ENCODE measurements at places on chromosomes 7 and 10.

DNA sequence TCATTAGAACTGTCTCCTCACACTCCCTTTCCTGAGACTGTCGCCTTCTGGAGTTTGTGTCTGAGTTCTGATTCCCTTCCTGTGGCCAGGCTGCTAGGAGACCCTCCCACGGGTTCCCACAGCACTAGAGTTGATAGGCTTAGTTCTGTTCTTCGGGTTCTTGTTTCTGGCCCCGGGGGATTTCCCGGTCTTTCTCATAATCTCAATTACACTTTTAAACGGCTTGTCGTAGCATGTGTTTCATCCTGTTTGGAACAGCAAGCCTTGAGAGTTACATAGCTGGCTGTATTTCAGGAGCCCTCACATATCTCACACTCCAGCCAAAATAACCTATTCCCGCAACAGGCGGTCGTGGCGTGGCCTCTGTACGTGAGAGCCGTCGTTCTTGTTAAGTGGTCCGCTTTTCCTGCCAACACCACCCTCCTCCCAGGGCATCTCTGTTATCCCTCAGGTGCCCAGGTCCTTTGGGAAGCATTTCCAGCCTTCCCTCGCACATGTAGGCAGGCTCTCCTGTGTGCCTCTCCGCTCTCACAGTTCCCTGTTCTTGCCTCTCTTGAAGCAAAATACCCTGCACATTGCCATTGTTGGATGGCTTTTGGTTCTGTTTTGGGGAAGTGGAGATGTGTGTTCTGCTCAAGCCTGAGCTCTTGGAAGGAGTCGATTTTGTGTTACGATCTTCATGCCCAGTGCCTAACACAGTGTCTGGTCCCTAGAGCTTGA lies 46.0 kb downstream of the CDC123 start:
- no peak for DNase-seq

- DNase-seq: peak; percentile 1
Observed at GRCh38 chr7:30348083-30348560, 63.7 kb downstream of the ZNRF2 start.

- no peak for DNase-seq
Observed at GRCh38 chr10:19252531-19252930, 203.9 kb downstream of the MALRD1 start.

- DNase-seq: no peak
Observed at GRCh38 chr7:89623018-89623672, 531.1 kb upstream of the STEAP1 start.

GRCh38 chr7:40401406-40401805 lies 266.6 kb downstream of the SUGCT start:
- no peak for DNase-seq

- DNase-seq: no peak
Observed at GRCh38 chr10:29481906-29482440, 152.8 kb downstream of the SVIL start.

- DNase-seq: no peak
Observed at GRCh38 chr7:44477063-44477830, 13.2 kb downstream of the NUDCD3 start.

GRCh38 chr10:32293581-32293980 lies 53.4 kb downstream of the EPC1 start:
- DNase-seq: no peak

- no peak for DNase-seq
Observed at GRCh38 chr10:4658777-4659176, 167.2 kb upstream of the AKR1E2 start.

- no peak for DNase-seq
Observed at GRCh38 chr10:97267671-97268070, 24.8 kb downstream of the ARHGAP19 start.

DNA sequence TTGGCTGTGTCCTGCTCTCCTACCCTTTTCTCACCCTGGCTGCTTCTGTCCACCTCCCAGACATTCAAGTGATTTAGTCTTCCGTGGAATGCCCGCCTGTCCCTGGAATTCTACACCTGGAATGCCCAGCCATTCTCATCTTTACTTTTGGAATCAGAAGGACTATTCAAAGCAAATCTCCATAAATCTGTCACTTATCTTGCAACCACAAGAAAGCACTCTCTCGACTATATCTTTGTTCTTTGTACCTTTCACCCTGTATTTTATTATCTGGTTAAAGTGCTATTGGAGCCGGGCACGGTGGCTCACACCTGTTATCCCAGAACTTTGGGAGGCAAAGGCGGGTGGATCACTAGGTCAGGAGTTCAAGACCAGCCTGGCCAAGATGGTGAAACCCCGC lies 79.3 kb upstream of the KMT2E start:
- no peak for DNase-seq

- DNase-seq: no peak
Observed at GRCh38 chr7:22356010-22356691, 803 bp downstream of the RAPGEF5 start.

- no peak for DNase-seq
Observed at GRCh38 chr10:42864575-42864974, 82.0 kb downstream of the BMS1 start.

- no peak for DNase-seq
Observed at GRCh38 chr10:77811831-77812430, 114.6 kb downstream of the DLG5 start.

- DNase-seq: no peak
Observed at GRCh38 chr10:6493521-6494441, 86.3 kb downstream of the PRKCQ start.

DNA sequence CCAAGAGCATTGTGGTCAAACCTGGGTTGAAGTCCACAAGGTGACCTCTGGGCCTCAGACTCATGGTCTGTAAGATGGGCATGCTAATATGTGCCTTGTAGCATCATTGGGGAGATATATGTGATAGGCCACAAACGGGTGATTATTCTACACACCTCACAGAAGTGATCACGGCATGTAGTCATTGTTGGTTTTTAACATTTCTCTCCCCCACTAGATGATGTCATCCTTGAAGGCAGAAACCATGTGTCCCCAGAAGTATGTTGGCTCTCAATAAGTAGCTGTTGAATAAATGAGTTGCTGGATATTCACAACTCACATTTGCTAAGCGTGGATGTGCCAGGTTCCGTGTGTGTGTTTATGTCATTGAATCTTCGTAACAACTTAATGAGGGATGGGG lies 42.4 kb downstream of the GATA3 start:
- no peak for DNase-seq

- DNase-seq: no peak
Observed at GRCh38 chr7:45143616-45144015, 14.0 kb upstream of the RAMP3 start.

DNA sequence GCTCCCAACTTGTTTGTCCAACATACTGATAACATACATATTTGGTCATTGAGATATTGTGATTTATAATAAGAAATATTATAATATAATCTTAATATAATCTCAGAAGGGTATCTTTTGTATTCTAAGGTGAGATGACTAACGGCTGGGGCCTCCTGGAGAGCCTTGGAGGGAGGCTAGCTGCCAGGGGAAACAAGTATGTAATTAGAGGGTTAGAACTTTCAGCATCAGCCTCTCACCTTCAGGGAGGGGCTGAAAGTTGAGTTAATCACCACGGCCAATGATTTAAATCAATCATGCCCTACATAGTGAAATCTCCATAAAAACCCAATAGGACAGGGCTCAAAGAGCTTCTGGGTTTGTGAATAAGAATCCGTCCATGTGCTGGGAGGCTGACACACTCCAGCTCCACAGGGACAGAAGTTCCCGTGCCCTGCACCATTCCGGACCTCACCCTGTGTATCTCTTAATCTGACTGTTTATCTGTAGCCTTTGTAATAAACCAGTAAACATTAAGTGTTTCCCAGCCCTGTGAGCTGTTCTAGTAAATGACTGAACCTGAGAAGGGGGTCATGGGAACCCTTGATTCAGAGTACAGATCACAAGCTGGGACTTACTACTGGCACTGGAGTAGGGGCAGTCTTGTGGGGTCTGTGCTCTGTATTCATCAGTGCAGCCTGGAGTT lies 86.3 kb upstream of the STEAP1B start:
- no peak for DNase-seq

- no peak for DNase-seq
Observed at GRCh38 chr7:52854681-52855080, 180.8 kb upstream of the POM121L12 start.

- DNase-seq: no peak
Observed at GRCh38 chr10:43117777-43118583, 20.3 kb upstream of the CSGALNACT2 start.

DNA sequence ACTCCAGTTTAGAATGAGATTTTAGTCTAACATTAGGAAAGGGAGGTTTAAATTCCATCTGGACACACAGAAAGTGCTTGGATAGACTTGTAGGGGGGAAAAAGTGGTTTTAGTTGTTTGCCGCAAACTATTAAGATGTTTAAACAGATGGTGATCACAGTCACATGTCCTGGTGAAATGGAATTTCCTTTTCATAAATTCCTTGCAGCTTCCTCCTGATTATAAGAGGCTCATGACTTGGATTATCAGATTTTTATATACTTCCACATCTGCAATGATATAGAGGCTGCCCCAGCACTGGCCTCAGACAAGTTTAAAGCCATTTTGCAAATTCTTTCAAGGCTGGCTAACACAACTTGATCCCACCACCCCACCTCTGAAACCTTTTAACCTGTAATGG lies 106.4 kb upstream of the ARMC3 start:
- DNase-seq: no peak

- DNase-seq: no peak
Observed at GRCh38 chr7:138304071-138304320, 156.1 kb upstream of the TRIM24 start.

DNA sequence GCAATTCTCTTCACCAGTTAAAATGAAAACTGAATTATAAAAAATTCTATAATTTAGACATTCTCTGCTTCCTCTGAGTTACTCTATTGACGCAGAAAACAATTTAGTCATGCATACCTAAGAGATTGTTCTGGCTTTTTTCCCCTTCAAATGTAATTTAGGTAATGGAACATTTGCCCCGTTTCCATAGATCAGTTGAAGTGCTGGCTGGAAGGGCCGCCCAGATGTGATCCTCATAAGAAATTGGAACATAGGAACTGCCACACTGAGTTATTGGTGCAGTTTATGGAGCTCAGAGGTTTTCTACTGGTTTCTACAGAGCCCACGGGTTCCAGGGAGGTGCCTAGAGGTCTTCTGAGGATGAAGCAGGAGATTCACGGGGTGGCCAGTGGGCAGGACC lies 581.7 kb downstream of the SDK1 start:
- no peak for DNase-seq

DNA sequence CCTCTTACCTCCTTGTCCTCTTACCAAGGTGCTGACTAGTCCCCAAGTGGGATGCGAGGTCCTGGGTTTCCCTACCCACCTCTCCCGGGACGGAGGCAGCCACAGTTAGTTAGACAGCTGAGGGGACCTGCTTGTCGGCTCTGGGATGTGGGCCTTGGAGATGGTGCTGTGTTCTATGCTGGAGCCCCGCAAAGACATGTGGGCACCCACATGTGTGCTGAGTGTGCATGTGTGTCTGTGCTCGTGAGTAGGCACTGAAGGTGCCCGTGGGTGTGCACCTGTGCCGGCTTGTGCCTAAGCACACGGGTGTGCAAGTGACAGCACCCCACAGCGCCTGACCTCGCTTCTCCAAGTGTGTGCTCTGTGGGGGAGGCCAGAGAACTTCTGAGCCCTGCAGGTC lies 62.2 kb downstream of the NEURL1 start:
- no peak for DNase-seq

DNA sequence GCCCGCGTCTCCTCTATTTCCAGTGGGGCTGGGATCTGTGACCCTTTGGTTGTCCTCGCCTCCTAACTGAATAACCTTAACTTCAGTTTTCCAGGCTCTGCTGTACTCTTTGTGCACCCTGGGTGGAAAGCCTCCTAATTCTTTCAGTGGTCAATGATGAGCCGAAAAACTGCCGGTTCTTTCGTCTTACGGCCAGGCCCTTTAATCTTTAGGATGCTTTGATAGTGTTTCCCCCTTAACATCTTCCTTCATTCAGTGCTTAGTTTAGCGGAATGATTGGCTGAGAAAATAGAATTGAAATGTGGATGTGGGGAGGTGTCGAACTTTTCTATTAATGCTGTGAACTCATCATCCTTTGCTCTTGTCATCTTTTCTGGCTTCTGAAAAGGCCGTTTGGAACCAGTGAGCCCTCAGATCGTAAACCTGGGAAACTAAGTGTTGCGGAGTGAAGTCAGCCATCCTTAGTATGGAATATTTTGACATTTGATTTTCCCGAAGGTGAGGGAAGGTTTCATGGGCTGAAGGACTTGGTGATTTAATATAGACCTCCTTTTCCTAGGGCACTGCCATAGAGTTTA lies 847 bp downstream of the GARS1 start:
- no peak for DNase-seq

DNA sequence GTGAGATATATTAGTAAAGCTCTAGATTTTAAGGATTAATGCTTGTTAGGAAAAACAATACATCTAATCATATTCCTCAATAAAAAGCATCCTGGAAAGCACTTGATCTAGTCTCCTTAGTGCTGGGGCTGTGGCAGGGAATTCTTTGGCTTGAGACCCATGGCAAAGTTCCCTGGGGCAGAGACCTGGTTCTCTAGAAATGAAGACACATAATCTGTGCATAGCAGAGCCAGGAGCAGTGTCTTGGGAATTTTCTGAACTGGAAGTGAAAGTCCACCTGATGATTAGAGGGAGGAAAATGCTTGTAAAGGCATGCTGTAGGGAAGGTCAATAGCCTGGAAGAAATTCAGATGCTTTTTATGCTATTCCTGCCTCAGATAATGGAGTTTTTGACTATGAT lies 247.4 kb downstream of the CDK14 start:
- DNase-seq: no peak

DNA sequence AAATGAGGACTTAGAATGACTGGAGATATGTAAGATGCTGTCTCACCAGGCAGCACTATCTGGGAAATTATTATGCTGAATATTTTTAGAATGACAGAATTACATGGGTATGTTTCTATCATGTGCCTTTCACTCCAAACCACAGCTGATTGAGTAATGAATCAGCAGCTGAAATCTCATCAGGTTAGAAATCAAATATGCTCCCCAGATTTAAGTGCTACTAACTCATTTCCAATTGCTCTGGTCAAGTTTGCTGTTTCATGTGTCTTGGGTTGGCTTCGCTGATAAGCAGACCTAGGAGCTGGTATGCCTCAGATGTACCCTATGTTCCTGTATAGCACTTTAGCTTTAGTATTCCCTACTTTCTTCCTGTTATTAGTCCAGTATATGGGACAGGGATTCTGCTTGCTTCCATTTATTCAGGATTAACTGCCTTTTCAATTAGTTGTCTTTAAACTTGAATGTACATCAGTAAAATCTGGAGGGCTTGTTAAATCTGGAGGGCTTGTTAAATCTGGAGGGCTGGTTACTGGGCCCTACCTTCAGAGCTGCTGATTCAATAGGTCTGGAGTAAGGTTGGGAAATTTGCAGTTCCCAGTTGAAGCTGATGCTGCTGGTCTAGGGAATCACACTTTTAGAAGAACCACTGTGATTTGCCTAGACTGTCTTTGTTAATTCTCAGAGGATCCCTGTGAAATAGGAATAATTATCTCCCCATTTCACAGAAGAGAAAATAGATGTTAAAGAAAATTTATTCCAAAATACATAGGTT lies 172.9 kb downstream of the DKK1 start:
- DNase-seq: no peak

DNA sequence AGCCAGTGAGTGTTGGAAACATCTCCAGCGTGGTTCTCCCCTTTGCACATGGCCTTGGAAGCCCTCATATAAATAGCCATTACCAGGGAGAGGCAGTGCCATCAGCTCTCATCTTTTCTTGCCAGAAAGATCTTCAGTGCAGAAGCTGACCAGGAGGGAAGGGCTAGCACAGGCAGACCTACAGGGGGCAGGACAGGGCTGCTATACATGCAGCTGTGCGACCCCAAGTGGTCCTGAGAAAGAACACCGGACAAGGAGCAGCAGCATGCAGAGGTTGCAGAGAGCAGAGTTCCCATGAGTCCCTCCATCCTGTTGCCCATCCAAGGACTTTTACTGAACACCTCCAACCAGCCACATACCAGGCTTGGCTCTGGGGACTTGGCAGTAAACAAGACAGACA lies 17.1 kb downstream of the GRID1 start:
- DNase-seq: no peak

All from activated naive CD4-positive, alpha-beta T cell (primary cell).